ENCODE measurements at places on chromosomes 4 and X.
A peak's percentile ranks its signal among the peaks of the same experiment; 100 is the strongest.

DNA sequence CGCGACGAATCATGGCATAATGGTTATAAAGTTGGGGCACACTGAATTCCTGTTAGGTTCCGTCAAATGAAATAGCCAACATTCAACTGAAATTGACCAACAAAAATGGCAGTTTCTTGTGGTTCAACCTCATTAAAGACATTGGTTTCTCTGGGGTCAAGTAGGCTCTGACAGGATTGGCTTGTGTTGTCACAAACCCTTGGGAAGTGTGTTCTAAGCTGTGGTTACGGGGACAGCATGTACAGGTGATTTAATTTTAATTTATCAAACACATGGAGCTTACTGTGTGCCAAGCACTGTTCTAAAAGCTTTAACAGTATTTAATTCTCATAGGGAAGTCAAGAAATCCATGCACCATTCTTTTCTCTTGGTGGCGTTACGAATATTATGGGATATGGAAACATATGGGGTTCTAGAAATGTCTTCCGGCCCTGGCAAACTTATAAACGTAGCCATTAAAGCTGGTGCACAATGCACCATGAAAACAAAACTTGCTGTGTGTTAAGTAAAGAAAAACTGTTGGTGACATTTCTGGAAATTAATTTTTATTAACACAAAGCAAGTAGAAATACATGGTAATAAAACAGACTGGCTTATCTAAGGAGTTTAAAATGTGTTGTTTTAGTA, 891 bp downstream of the XK start:
- no peak for DNase-seq

DNA sequence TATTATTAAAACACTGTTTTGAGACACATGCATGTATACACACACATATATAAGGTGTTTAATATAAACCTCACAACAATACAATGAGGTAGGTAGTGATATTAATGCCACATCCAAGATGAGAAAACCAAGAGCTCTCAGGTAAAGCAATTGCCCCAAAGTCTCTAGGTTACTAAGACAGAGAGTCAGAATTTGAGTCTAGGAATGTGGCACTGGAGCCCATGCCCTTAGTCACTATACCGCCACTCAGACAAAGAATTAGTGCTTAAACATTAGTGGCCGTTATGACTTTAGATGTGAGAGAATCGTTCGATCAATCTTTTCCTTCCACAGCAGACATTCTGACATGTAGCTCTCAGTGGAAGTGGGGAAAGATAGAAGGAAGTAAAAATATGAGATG, 108.2 kb upstream of the ACSL4 start:
- DNase-seq, result no peak

- no peak for DNase-seq
These were observed 267.3 kb downstream of the BCOR start for GRCh38 chrX:39830414-39830813.

GRCh38 chr4:83748711-83749110, 212.8 kb downstream of the GPAT3 start:
- no peak for DNase-seq

GRCh38 chrX:142999199-142999701, 26.5 kb upstream of the SPANXN4 start:
- no peak for DNase-seq

GRCh38 chr4:81442484-81443085, 29.1 kb downstream of the RASGEF1B start:
- no peak for DNase-seq

- DNase-seq, result no peak
These were observed 150.6 kb downstream of the SPATA18 start for GRCh38 chr4:52201715-52202114.

- DNase-seq, result no peak
These were observed 433.0 kb downstream of the PCDH10 start for GRCh38 chr4:133581996-133582619.

DNA sequence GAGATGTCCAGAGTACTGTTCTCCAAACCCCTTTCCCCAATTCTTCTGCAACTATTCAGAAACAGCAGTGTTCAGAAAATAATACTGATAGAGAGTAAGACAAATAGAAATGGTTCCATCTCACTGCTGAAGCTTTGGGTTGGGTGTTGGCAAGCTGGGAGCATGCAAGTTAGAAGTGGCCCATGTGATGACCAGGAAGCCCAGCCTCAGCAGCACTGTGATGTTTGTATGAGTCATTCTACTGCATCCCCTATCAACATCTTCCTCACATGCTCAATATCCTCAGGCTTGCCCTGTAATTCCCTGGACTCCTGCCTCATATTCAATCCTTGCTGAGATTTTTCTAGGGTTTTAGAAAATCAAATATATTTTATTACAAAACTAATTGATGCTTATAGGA, 96.5 kb downstream of the CHRDL1 start:
- DNase-seq, result no peak

DNA sequence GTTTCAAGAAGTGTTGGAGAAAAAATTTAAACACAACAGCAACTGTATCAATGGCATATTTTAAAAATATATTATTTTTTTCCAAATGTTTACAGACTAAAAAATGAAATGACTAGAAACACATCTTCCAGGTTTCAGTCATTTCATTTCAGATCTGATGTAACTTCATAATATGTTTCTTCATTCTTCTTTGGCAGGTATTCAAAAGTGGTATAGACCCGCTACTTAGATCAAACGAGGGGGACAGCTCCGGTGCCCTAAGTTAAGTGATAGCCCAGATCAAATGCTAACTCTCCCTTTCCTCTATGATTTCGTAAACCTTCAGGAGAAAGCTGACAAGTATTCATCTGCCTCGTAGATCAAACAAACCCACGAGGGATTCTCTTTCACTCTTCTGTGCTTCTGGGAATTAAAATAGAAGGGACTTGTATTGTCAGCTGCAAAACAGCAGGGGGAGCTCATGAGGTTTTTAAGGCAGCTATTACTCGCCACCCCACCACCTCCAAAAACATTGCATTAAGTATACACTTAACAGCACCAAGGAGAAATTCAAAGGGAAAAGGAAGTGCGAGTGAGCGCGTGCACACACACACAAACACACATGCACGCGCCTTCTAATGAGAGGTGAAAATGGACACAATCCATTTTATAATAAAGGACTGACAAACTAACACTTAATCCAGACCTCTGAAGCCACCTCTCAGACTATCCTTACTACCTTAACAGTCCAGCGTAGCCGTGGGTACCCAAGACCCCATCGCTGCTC, 21.4 kb downstream of the HELT start:
- peak; percentile 10 for DNase-seq
